ENCODE measurements at places on chromosomes 7 and 10.

DNA sequence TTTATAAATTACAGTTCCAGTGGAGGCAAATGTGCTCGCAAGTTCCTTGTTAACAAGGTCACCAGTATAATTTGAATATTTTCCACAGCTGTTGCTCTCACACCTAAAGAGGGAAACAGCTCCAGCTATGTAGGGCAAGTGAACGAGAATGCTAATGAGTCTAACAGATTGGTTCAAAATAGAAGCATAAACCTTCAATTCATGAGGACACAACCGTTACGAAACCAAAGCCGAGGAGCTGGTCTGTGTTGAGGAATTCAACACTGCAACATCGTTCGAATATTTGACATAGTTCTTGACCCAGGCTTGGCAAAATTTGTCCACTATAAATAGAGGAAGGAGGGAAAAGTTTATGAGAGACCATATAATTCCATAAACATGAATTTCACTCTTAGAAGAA, 161.3 kb downstream of the KLF6 start:
- peak; percentile 97 for DNase-seq

DNA sequence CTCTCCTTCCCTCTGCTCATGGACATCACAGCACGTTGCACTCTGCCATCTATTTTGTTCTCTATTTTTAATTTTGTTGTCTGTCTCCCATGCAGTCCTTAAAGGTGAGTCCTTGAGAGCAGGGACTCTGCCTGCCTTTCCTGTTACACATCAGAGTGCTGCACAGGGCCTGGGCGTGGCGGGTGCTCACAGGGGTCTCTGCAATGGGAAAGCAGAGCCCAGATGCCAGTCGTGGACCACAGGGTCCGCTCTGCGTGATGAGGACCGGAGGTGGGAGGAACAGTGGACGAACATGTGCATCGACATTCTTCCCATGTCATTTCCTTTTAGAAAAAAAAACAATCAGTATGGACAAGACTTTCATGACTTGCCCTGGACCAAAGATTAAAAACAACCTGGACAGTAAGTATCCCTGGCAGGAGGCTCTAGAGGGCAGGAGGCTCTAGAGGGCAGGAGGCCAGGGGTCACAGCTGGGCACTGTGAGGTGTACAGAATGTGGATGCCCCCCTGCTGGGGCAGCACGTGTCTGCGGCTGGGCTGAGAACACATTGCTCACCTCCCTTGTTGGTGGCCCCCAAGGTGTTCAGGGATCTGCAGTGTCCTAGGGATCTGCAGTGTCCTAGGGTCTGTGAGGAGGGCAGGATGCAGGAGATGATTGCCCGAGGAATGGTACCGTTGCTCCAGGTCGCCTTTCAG, 29.6 kb upstream of the ZNF488 start:
- no peak for DNase-seq

DNA sequence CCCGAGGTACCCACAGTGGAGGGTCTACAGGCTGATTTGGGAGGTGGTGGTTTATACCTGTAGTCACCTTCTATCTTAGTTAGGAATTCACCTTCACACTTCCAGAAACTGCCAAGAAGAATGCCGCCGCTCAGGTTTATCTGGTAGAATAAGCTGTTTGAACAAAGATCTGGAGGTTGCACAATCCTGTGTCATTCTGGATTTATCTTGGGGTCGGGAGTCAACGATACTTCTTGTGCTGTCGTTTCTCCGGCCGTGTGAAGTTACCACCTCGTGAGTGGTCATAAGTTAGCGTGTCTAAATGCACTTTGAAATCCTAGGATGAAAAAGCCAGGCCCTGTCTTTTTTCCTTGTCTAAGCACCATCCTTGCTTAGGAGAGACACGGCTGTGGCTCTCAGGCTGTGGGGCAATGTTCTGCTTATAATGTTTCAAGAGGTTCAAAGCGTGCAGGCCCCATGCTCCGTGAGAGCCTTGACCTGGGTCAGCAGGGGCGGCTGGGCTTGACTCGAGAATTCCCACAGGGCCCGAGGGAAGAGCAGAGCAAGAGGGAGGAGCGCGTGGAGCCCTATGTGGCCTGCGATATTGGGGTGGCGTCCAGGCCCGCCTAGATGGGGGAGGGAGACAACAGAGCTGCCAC, 35.5 kb downstream of the GRIFIN start:
- DNase-seq: no peak

- DNase-seq: no peak
Measured at GRCh38 chr10:132548869-132549268, 11.3 kb downstream of the INPP5A start.

DNA sequence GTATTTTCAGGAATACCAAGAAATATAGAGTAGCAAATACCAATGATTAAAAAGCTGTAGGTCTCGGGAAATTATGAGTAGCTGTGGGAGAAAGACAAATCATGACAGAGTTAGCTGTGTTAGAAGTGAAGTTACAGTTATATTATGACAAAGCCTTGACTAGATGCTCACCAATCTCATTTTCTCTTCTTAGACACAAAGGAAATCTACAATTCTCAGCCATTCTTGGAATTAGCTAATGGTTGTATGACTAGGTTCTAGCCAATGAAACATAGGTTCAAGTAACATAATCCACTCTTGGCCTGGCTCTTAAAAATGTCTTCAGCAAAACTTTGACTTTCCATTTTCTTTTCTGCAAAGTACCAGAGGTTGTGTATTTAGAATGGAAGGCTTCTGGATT, 228.8 kb upstream of the MTPN start:
- no peak for DNase-seq

- no peak for DNase-seq
Measured at GRCh38 chr7:45292481-45292880, 134.9 kb downstream of the RAMP3 start.

- peak; percentile 86 for DNase-seq
Measured at GRCh38 chr10:71771821-71772617, 1.3 kb downstream of the VSIR start.

- DNase-seq: no peak
Measured at GRCh38 chr7:67493366-67493765, 496.7 kb downstream of the TYW1 start.

All from EH (cell line).